ENCODE measurements at places on chromosomes 1 and 21.

DNA sequence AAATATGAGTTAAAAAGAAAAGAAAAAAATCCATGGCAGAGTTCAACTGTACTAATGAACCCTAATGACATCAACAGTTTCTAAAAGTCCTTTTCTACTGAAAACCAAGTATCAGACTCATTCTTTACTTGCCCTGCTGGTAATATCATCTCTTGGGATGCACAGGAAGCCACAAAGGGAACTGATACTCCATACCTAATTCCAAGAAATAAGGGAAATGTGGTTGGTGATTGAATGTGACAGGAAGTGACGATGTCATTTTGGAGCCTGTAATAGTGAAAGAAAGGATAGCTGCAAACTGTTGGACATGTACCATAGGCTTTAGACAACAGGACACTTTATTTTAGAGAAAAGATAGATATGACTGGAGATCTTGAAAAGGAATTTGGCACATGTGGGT, 98.7 kb upstream of the VAV3 start:
- DNase-seq, result no peak

DNA sequence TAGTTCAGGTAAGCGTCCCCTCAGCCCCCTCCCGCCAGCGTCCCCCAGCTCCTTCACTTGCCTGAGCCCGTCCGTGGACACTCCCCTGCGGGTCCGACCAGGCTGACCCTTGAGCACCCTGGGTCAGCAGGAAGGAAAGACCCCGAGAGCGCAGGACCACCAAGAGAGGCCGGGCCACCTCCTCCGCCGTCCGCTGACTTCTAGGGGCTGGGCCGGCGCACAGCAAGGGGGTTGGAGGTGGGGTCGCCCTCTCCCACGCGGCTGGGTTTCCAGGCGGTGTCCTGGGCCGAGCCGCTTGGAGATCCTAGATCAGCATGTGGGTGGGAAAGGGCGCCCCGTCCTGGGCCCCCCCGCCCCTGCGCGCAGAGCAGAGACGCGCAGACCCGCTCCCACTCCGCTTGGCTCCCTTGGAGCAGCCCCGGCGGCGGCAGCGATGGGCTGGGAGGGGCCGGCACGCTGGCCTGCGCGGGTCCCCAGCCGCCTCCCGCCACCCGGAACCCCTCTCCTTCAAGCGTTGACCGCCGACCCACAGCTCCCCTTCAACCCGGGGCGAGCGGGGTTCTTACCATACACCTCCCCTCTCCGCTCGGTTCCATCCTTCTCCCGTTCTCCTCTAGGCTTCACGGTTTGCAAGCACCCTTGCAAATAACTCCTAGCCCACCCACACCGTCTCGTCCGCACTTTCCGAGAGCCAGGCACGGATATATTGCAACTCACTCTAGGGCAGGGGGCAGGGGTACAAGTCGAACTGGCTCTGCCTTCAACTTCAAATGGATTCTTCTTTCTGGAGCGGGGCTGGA, 7.5 kb downstream of the KNCN start:
- DNase-seq, result no peak

DNA sequence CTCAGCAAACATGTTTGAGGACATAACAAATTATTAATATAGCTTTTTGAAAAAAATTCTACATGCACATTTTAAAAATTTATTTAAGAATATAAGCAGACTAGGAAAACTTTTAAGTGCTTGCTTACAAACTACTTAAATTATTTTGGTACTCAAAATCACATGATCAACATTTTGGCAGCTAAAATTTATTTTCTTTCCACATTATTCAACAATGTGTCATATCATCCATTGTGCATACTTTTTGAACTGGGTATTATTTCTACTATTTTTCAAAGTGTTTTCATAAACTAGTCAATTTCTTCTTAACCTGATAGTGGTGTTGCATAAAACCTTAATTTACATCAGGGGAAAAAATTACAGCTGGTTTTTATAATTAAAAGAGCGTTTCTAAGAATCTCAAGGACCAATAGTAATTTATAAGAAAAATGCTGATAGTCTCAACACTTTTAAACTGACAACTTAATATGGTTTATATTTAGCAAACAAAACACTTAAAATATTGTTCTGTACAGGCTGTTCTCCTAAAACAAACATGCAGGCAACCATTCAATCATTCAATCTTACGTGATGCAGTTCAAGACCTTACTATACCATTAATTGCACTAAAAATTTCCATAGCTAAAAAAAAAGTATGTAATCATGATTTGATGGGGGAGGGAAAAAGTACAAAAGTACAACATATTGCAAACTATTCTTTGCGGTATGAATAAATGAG, 105.0 kb downstream of the GPATCH2 start:
- peak; percentile 60 for DNase-seq

- DNase-seq, result no peak
Measured at GRCh38 chr1:79726911-79727310, 720.4 kb upstream of the ADGRL4 start.

GRCh38 chr21:14616380-14617039, 70.4 kb upstream of the SAMSN1 start:
- DNase-seq, result no peak

DNA sequence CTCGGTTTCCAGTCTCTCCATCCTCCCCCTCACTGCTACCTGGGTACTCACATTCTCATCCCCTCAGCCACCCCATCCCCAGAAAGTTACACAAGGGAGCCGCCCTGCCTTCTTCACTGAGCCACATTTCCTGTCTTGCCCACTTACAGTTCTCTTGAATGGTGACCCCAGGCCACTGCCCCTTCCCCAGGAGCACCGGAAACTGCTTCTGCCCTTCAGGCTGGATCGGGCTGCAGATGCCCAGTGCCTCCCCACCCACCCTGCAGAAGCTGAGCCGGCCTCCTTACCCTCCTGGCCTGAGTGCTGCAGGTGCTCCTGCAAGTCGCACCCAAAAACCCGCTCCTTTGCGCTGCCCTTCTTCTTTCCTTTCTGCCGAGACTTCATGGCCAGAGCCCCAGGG, 450 bp downstream of the ARHGAP30 start:
- no peak for DNase-seq

- DNase-seq, result peak; percentile 96
Measured at GRCh38 chr1:64042331-64043100, 160.9 kb upstream of the UBE2U start.

DNA sequence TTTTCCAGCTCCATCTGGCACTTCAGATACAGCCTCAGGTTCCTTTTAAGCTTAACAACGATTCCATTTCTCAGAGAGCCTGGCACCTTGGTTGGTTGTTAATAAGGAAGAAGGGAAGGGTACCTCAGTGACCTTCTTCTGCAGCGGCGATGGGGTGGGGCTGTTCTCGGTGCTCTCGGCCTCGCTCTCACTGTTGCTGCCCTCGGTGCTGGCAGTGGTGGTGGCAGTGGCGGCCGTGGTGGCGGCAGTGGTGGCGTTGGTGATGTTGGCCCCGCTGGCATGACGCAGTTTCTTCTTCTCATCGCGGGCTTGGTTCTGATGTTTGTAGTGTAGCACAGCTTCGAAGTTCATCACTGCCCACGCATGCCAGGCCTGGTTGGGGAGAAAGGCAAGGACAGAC, 30.7 kb upstream of the EXOSC10 start:
- no peak for DNase-seq

- DNase-seq, result no peak
Measured at GRCh38 chr1:17949511-17949910, 158.1 kb upstream of the IGSF21 start.

DNA sequence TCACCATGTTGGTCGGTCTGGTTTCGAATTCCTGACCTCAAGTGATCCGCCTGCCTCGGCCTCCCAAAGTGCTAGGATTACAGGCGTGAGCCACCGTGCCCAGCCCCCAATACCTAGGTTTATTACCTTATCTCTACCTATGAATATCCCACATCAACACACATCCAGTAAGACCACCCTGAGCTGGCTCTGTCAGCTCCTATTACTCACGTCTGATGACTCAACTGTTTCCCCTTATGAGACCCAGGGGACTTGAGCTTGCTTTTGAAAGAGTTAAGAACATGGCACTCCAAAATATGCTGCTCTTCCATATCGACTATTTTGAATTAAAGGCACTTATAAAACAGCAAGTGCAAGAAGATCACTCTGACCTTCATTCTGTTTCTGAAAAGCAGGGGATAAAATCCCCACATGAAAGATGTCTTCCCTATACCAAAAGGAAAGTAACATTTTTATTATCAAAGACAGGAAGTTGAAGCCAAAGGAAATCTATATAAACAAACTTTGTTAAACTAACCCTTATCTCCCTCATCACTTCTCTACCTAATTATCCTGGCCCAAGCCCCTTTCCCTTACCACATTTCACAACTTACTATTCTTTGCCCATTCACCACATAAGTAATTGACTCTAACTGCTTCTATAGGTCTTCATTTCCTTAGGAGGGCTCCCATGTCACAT, 41.3 kb upstream of the OSBPL9 start:
- peak; percentile 82 for DNase-seq

DNA sequence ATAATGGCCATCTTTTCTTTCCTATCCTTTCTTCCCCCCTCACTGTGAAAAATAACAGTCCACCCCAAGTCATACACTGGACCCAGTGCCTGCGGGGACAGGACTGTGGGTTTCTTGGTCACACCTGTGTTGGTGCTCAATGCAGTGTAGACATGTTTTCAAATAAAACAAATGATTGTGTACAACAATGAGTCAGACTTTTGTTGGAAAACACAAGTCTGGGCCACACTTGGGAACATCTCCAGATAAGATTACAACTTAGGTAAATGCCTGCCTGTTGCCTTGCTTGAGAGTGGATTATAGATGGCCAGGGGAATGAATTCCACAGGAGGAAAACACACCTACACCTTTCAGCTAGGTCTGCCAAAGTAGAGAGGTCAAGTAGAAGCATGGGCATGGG, 34.1 kb downstream of the PDPN start:
- DNase-seq, result no peak

DNA sequence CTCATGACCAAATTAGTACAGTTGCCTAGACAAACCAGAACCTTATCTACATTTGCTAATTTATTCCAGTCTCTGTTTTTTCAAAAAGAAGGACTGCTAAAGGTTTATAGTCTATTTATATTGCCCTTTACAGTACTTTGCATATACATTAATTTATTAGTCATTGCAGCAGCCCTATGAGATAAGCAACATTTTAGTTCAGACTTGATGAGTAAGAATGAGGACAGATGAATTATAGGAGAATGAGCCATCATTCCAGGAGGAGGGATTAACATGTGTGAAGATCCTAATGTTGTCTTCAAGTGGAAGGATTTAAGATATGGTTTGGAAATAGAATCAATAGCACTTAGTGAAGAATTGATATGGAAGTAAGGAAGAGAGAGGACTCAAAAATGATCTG, 152.4 kb downstream of the KCTD3 start:
- DNase-seq, result peak; percentile 68

GRCh38 chr1:12301518-12302237, 71.8 kb downstream of the VPS13D start:
- DNase-seq, result no peak

- peak; percentile 98 for DNase-seq
Measured at GRCh38 chr1:179142889-179143299, 61.0 kb downstream of the TOR3A start.

DNA sequence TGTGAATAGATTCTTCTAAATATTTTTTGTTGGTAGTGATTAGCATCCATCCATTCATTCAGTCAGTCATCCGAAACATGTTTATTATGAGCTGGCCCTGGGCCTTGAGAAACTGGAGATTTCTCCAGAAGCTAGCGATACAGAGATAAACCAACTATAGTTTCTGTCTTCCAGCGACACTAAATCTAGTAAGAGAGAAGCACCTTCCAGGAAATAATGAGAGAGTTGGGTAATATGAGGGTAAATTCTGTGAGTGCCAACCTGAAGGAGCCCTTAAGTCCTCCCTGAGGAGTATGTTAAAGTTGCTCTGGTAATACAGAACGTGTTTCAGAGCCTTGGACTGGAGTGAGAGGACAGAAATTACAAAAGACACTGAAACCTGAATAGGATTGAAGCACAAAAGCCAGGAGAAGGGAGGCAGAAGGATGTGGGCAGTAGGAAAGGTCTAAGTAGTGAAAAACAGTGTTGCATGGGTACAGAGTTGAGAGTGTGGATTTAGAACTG, 59.8 kb downstream of the RBM11 start:
- DNase-seq, result no peak

GRCh38 chr1:27787895-27788294, 14.9 kb downstream of the STX12 start:
- DNase-seq, result no peak

DNA sequence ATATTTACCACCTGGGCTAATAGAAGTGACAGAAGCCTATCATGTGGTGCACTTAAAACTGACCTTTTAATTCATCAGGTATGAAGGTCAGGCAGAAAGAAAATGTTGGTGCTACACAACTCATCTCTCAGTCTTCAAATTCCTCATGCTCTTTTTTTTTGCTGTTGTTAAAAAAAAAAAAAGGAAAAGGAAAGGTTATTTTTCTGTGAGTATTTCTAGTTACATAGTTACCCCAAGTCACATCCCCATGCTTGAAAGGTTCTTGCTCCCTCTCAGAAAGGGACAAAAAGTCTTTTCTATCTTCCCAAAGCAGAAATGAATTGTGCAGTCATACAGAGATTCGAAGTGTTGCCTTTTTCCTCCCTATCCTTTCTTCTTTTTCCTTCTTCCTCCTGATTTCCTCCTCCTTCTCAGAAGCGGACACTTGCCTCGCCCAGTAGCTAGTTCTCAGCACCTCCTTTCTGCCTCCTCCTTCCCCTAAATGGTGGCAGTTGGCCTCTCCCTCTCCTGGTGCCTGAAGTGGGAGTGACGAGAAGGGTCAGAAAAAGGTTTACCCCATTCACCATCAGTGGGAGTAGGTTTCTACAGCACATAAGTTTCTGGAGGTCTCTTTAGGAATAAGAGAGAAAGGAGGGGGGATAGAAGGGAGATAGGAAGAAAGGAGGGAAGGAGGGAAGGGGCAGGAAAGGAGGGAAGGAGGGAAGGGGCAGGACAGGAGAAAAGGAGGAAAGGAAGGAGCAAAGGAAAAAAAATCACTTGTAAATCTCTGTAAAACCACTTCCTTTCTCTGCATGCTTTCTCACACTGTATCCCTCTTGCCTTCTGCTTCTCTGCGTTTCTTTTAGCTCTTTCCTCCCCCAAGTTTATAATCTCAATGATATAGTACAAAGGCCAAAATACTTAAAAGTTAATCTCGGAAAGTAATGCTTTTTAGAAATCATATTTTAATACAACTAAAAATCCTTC, 20.4 kb upstream of the C1orf105 start:
- no peak for DNase-seq

GRCh38 chr21:27275294-27275927, 308.5 kb upstream of the ADAMTS5 start:
- DNase-seq, result peak; percentile 90

DNA sequence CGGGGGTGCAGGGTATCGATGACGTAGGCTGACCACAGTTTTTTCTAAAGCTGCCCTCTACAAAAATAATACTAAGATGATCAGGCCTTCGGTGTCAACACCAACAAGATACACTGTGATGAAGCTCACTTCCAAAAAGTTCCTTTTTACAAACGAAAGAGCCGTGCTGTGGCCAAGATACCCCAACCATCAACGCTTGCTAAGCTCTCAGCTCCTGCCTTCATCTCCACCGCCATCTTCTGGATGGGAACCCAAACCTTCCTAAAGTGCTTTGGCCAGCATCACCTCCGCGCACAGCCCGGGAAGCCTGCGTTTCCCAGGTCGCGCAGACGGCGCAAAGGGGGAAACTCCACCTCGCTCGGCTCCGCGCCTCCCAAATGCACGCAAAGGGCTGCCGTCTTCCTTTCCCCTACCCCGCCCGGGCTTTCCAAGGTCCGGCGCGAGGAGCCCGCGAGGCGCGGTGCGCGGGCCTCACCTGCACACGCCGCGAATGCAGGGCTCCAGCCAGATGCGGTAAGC, 541 bp downstream of the USP48 start:
- peak; percentile 61 for DNase-seq

- peak; percentile 56 for DNase-seq
Measured at GRCh38 chr1:113868387-113869083, 3.0 kb downstream of the PTPN22 start.
